ENCODE measurements at places on chromosomes 12 and 14.

- DNase-seq, result no peak
Observed at GRCh38 chr14:71583705-71584104, 348.5 kb upstream of the RGS6 start.

- no peak for DNase-seq
Observed at GRCh38 chr14:102951799-102952198, 29.3 kb downstream of the AMN start.

DNA sequence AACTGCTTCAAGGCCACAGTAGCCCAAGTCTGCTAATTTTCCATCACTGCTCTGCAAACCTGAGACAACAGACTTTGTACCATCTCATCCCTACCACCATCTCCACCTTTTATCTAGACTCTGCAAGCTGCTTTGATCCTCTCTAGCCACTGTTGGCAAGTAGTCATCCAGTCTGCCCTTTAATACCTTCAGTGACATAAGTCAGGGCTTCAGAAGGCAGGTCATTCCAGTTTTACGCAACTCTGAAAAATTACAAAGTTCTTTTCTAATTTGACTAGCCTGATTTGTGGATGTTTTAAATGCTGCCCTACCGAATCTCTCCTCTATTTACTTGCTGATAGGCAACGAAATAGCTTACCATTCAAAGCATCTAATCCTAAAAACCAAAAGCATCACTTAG, 2.8 kb downstream of the FERMT2 start:
- peak; percentile 60 for DNase-seq

- no peak for DNase-seq
Observed at GRCh38 chr14:34064349-34064748, 113.5 kb upstream of the EGLN3 start.

DNA sequence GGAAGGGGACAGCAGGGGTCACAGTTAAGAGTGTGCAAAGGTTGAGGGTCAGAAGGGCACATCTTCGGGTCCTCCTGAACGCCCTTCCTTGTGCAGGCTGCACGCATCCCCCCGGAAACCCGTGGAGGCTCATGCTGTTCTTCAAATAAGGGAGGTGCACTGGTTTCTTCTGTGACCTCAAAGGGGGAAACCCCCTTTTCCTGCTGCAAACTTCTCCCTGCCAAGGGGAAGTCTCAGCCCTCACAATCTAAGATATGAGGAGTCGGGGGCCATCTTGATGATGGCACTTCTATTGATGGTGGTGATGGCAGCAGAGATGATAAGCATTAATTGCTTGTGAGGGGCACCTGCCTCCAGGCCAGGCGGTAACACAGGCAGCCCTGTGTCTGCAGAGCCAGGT, 40.0 kb downstream of the ISCA2 start:
- no peak for DNase-seq

GRCh38 chr14:90785471-90785870, 30.8 kb downstream of the TTC7B start:
- no peak for DNase-seq

Measured in left lobe of liver (tissue), 2 donors.